ENCODE measurements at places on chromosomes 13 and 19.

DNA sequence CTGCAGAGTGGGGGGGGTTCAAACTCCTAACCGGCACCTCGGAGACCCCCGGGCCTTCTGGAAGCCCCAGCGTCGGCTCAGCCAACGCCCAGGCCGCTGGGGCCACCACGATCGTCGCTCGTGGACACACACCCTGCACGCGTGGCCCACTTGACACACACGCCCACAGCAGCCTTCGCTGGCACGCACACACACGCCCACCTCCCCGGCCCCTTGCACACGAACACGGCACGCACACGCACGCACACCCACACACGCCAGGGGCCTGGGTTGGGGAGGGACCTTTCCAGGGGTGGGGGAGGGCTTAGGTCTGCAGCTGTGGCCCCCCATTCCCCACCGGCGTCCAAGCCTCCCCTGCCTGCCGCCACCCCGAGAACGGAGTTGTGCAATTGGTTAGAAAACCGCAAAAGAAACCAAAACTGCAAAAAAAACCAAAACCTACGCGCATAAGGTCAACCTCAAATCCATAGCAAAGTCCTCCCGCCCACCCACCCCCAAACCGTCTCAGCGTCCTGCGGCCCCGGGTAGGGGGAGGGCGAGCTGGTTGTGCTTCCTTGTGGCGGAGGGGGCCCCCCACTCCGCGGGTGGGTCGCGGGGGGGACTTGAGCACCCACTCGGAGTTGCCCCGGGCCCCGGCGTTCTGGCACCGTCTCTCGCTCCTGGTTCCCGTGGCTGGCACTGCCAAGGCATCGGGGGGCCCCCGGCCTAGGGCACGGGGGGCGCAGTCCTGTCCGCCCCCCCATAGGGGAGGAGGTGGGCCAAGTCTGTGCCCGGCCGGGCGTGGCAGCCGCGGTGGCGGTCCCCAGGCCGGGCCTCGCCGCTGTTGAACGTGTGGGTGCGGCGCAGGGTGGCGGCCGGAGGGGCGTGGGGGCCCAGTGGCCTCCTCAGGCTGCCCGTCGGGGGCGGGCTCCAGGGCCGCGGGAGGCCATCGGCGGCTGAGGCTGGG is 3.3 kb upstream of the LRG1 start:
- DNase-seq = no peak

DNA sequence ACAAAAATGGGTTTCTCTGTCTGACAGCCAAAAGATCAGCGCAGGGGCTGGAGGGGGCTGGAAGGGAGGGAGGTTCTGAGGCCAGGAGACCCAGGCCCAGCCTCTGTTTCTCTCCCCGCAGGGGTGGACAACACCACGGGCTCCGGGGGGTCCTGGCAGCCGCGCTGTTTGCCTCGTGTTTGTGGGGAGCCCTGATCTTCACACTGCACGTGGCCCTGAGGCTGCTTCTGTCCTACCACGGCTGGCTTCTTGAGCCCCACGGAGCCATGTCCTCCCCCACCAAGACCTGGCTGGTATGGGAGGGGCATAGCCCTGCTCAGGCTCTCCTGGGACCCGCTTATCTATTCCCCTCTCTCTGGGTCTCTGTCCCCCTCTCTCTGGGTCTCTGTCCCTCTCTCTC is 9.6 kb downstream of the CPT1C start:
- no peak for DNase-seq

GRCh38 chr13:102642475-102642874 is 45.7 kb downstream of the TPP2 start:
- DNase-seq = no peak

GRCh38 chr19:14370169-14370939 is 10.9 kb upstream of the ADGRE5 start:
- DNase-seq = peak; percentile 42

GRCh38 chr19:5959260-5960004 is 18.5 kb downstream of the RANBP3 start:
- DNase-seq = no peak

GRCh38 chr19:34345947-34346351 is 19.0 kb upstream of the GPI start:
- DNase-seq = peak; percentile 81

DNA sequence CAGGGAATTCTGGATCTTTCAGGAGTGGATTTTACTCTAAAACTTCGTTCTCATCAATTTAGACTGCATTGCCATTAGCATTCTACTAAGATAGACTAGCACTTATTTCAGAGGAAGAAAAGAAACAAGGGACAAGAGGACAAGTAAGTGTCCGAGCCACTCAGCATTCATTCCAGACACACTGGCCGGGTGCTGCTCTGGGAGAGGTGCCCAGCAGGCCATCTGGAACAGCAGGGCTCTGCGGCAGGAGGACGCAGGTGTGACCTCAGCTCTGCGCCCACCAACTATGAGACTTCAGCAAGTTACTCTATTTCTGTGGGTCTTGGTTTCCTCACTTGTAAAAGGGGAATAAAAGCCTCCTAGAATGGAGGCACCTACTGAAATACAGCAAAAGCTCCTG is 4.2 kb downstream of the EPS15L1 start:
- no peak for DNase-seq

DNA sequence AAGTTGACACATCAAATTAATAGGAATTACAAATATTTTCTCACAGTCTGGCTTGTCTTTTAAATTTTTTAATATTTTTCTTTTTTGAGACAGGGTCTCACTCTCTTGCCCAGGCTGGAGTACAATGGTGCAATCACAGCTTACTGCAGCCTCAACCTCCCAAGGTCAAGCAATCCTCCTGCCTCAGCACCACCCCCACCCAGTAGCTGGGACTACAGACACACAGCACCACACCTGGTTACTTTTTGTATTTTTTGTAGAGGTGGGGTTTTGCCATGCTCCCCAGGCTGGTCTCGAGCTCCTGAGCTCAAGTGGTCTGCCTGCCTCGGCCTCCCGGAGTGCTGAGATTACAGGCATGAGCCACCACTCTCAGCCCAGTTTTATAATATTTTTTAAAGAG is 72.0 kb downstream of the SPATA13 start:
- DNase-seq = no peak

GRCh38 chr13:74026753-74027152 is 107.5 kb downstream of the KLF12 start:
- DNase-seq = peak; percentile 33

DNA sequence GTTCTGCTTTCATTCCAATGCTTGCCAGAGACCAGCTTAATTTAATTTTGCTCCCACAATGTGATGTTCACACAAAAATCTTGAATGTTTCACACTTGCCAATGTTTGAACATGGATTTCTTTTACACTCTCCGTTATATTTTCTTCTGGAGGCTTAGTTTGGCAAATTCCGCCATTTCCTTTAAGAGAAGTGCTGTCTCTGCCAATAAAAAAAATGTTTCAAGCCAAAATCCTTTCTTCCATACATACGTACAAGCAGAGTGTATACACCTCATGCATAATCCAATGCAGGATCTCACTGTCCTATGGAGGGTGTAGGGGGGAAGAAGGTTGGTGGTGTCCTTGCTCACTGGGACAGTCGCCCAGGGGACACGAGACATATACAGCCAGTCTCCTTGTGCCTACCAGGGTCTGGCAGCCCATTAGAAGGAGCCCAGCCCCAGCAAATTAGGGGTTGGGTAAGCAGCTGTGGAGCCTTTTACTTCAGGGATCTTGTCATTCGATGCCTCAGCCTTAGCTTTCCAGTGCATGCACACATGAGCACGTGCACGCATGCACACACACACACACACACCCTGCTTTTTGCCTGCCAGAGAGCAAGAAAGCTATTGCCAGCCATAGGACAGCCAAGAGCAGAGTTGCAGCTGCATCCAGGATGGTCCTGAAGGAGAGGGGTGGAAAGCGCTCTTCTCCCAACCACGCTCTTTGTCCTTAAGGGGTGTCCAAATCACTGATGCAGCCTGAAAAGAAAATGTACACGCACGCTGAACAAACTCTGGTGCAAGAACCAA is 208.3 kb downstream of the FOXO1 start:
- DNase-seq = no peak

DNA sequence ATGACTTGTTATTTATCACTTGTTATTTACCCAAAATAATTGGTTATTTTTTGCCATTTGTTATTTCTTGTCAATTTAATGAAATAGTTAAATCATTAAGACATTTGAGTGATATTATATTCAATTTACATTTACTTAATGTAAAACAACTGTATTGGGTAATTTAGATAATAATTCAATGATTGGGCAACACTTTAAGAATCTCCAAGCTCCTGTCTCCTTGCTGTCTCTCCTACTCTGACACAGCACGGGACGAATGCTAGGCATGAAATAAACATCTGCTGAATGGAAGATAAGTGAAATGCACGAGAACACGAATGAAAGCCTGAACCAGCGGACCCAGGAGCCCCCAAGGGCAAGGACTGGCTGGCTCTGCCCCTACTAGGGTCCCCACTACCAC is 5.7 kb upstream of the PPP6R1 start:
- DNase-seq = no peak

GRCh38 chr19:15780610-15781418 is 6.6 kb upstream of the OR10H5 start:
- no peak for DNase-seq

DNA sequence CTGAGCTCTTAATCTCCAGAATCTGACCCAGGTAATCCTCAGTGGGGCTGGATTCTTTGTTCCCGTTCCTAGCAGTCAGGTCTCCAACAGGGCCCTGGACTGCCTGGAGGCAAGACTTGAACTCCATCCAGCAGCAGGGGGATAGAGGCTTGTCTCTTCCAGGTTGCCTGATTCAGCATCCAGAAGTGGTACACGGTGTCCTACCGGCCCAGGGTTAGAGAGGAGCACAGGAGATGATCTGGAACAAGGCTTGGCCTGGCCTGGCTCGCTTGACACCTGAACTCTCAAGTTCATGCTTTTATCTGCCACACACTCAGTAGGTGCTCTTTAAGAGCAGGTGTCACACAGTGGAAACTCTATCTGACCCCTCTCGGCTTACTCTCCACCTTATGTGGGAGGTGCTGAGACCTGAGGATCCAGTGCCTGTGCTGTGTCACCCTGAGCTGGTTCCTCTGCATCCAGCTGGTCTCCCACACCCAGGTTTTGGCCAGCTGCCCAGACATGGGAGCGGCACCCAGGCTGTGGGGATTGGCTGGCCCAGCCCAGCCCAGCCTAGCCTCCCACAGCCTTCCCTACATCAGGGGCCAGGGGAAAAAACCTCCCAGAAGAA is at the start of gene CYP4F3:
TSS of gene CYP4F3 (plus strand) at position 604 of the 610 bp plus-strand sequence. CDS start 519 bp downstream, outside the sequence.
- no peak for DNase-seq

GRCh38 chr19:51129716-51130115 is 5.0 kb downstream of the SIGLEC9 start:
- no peak for DNase-seq

- DNase-seq = peak; percentile 57
Measured at GRCh38 chr13:44648392-44649103, 72.4 kb upstream of the TSC22D1 start.

GRCh38 chr19:5881543-5882299 is 11.4 kb upstream of the FUT5 start:
- DNase-seq = no peak

DNA sequence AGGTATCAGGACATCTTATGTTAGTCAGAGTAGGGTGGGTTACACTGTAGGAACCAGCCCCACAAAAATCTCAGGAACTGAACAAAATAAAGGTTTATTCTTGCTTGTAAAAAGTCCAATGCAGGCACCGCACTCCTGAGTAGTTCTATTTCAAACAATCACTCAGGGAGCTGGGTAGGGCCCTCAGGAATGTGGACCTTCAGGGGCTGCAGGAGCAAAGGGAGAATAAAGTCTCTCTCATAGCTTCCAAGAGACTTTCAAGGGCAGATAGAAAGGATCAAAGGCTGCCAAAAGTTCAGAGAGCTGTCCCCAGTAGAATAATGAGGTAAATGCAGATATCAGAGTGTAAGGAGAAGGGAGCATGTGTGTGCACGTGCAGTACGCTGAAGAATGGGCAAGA is 49.4 kb downstream of the RUBCNL start:
- DNase-seq = no peak

DNA sequence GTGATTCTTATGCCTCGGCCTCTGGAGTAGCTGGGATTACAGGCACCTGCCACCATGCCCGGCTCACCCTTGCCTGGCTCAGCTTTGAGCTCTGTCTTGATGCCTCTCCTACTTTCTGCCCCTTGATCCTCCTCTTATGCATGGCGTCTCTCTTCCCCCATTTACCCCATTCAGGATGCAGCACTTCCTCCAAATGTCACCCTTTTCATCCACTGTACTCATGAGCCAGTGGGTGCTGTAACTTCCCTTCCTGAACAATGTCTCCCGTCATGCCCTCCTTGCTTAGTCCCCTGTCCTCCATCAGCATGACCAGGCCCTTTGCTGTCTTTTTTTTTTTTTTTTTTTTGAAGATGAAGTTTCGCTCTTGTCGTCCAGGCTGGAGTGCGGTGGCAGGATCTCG is 3.4 kb upstream of the SIGLEC9 start:
- DNase-seq = no peak

DNA sequence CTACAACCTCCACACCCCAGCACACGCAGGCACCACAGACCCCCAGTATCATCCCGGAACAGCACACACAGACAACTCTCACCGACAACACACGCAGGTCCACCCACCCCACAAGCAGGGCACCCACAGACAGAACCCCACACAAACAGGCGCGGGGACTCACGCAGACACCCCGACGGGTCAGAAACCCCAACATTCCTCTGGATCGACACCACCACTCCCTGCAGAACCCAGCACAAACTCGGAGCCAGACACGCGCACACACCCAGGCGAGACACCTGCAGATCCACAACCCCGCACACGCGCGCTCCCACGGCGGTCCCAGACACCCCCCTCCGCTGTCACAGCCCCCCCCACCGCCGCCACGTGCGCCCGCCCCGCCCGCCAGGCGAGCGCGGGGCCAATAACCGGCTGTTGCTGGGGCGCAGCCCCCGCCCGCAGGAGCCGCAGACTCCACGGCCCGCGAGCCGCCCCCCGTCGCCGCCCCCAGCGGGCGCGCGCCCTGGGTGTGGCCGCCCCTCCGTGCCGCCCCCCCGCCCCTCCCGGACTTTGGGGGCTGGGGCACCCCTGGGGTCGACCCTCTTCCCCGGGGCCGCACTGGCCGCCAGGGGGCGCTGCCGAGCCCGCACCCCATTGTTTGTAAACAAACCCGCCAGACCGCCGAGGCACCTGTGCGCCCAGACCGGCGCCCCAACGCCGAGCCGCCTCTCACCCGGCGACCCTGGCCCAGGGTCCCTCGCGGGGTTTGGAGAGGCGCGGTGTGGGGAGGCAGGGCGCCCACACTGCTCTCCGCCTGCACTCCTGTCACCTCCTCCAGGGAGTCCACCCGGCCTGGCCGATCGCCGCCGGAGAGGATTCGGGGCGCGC is 712 bp downstream of the BBC3 start:
- DNase-seq = peak; percentile 78

- DNase-seq = no peak
Measured at GRCh38 chr19:49389406-49389805, 1.4 kb downstream of the KASH5 start.

- no peak for DNase-seq
Measured at GRCh38 chr13:105920370-105920769, 615.1 kb downstream of the EFNB2 start.

GRCh38 chr19:46732172-46732938 is 13.5 kb upstream of the FKRP start:
- DNase-seq = no peak

- DNase-seq = no peak
Measured at GRCh38 chr13:77988355-77988754, 69.7 kb upstream of the EDNRB start.

Data from GM13976 (cell line).